Activated CD8-positive, alpha-beta memory T cell treated with anti-CD3 and anti-CD28 coated beads, Interleukin-2, amount 50 U/mL, for 48 hours (primary cell): ENCODE measurements at places on chromosomes 1 and 21.

GRCh38 chr1:22365331-22366295, 86.0 kb upstream of the ZBTB40 start:
- no peak for DNase-seq

DNA sequence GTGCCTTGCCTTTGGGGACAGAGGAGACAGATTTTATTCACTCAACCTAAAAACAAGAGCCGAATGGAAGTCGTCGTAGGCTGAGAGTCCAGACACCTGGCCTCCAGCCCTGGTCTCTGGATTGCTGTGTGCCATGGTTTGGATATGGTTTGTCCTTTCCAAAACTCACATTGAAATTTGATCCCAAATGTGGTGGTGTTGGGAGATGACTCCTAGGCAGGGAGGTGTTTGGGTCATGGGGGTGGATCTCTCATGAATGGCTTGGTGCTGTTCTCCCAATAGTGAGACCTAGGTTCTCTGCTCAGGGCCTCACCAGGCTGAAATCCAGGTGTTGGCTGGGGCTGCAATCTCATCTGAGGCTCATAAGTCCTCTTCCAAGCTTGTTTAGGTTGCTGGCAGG, 75.5 kb downstream of the FOXD2 start:
- DNase-seq = peak; percentile 15

DNA sequence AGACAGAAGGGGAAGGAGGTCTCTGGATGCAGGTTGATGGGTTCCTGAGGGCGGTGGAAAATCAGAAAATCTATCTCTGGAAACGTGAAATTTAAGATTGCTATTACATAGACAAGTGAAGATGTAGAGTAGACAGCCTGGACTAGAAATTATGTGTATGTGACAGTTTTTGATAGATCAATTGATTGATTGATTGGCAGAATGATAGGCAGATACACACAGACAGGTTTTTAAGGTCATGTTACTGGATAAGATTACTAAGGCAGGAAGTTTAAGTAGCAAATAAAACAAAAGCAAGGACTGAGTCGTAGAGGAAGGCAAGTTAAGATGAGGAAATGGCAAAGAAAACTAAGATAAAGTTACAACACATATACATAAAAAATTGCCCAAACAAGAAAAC, 124.7 kb downstream of the RGS21 start:
- DNase-seq = no peak

DNA sequence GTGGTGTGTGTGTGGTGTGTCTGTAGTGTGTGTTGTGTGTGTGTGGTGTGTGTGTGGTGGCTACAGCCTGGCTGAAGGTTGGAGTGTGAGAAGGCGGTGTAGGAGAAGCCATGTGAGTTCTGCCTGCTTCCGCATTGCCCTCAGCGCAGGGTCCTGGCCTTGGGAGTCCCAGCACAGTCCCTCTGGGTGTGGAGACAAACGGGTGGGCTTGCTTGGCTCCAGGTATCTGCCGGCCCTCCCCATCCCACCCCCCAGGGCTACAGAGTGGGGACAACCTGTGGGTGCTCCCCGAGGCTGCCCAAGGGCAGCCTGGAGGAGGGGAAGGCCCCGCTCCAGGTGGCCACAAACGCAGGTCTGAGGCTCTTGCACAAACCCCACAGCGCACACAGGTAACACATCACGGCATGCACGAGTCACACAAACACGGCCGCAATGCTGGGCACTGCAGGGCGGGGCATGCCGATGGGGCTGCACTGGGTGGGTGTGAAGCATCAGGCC, 31.7 kb upstream of the ADARB1 start:
- DNase-seq = no peak

GRCh38 chr1:7262611-7263010, 477.4 kb downstream of the CAMTA1 start:
- no peak for DNase-seq

DNA sequence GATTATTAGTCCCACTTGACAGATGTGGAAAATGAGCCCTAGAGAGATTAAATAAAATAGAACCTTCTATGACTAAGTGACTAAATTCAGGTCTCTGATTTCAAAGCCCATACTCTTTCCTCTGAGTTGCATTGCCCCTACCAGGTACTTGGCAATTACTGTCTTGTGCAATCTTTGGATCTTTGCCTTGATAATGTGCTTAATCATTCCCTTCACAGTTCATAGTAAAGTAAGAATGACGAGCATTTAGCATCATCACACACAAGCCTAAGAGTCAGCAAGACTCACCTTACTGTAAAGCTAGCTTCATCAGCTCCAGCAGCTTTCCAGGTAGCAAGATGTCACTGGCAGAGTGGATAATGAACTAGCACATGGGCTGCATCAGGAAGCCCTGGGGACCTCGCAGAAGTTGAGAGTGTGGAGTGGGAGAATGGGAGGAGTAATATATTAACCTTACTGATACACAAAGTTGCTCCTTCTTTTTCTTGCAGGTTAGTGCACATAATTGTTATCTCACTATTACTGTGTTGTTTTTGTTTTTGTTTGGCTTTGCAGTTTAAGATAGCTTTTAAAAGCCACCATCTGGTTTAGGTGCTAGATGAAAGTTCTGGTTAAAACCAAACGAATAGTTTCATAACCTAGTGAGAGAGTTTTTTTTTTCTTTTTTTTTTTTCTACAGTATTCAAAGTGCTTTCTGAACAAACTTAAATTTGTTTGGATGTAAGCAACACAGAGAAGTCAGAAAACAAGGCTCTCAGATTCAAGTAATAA, 71.8 kb downstream of the PBX1 start:
- no peak for DNase-seq

- peak; percentile 71 for DNase-seq
Measured at GRCh38 chr1:206608108-206608698, 4.1 kb downstream of the EIF2D start.
